Adrenal gland (tissue), 19 donors: ENCODE measurements at places on chromosomes 11 and 22. TPM values are rescaled to one million over a fixed set of nuclear protein-coding genes. Genes with fewer than 3 reads are reported as not detected.

DNA sequence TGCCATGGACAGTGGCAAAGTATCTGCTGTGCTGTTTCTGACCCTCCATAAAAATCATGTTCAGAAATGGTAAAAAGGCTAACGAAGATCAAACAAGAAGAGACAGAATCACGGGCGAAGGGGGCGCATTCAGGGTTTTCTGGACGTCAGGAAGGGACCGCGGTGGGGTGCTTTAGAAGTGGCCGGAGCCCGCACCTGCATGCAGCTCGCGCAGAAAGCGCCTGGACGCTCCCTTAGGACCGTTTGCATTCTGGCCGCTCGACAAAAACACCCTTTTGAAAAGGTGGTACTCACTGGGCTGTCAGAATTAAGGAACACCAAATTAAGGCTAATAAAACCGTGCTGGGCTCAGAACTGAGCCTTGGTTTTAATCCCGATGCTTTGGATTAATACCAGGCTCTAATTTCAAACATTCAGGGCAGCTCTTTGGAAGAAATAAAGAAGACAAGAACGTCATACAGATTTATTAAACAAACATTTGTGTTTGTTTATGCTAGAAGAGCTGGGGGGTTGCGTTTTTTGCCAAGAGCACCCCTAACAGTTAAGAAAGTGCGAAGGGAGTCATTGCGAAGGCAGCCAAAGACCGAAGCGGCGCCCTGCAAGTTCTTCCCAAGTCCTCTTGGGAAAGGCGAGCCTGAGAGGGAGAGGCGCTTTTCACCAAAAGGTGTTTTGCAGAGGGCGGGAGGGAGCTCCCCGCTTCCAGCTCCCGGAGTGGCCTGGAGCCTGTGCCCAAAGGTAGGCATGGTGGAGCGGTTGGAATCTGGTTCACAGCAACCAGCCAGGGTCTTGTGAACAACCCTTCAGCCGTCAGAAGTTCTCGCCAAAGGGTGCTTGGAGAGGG is 47.7 kb upstream of the DBX1 start:
- no peak overlapping the region for H3K27ac ChIP-seq
- H3K36me3 ChIP-seq: no peaks in the 10 kb centered on the region
- H3K27me3 ChIP-seq: peaks cover 31% of the 10 kb centered on the region
- H3K4me1 ChIP-seq: no peaks in the 10 kb centered on the region

GRCh38 chr11:123584737-123585136 is 69.7 kb downstream of the SCN3B start:
- H3K4me3 ChIP-seq: no peak overlapping the region
- no peak for DNase-seq
- H3K36me3 ChIP-seq: no peaks in the 10 kb centered on the region
- peaks cover 39% of the 10 kb centered on the region for H3K4me1 ChIP-seq

DNAJB13 gene
- total RNA-seq: not detected

NRXN2 gene
- 1.9 TPM for total RNA-seq
